Substantia nigra (tissue), 51 donors: ENCODE measurements at places on chromosomes 5 and 9.

GRCh38 chr9:130387905-130388304 is 56.9 kb upstream of the ASS1 start:
- no peak for DNase-seq

GRCh38 chr9:76729116-76729515 is 35.1 kb upstream of the PCA3 start:
- DNase-seq = no peak

DNA sequence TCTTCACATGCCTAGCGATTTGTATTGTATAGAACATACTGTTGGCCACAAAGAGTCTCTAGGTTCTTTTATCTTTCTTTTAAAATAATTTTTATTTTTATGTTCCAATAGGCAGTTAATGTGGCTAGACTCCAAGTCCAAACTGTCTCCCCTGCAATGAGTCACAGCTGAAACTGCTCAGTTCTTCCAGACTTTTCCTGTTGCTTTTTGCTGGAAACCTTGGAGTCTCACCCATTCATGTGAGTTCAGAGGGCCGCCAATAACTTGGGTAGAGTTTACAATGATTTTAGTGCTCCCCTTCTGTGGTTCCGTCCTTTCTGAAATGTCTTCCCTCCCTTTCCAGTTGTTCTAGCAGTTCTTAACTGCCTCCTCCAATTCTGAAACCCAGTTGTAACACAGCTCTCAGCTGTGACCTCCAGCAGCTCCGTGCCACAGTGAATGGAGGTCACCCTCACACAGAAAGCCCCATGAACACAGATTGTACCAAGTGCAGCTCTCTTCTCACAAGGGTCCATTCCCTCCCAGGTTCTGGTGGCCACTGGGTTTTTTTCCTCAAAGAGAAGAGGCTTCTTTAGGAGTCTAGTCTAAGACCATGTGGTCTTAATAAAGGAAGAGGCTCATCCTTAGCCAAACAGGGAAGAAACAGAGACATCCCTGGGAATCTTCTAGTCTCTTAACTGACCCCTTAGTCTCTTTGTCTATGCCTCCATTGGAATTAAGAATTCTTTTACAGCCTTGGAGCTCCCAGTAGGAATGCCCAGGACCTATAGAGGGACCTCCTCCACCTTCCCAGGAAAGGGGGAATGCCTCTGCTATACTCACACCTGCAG is 198.5 kb downstream of the SPOCK1 start:
- peak; percentile 11 for DNase-seq

DNA sequence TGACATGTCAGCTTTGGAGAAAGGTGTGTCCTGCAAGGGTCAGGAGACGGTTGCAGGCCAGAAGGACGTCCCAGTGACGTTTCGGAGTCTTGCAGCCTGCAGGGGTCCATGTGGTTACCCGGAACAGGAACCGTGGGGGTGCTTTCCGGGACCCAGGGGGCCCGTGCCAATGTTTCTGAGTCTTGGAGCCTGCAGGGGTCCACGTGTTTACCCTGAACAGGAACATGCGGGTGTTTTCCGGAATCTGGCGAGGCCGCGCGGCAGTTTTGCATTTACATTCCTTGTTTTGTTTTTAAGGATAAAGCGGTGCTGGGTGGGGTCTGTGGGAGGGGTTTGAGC is 30.6 kb downstream of the NKD2 start:
- no peak for DNase-seq
